ENCODE measurements at places on chromosomes 3 and 15.
A peak's percentile ranks its signal among the peaks of the same experiment; 100 is the strongest.

DNA sequence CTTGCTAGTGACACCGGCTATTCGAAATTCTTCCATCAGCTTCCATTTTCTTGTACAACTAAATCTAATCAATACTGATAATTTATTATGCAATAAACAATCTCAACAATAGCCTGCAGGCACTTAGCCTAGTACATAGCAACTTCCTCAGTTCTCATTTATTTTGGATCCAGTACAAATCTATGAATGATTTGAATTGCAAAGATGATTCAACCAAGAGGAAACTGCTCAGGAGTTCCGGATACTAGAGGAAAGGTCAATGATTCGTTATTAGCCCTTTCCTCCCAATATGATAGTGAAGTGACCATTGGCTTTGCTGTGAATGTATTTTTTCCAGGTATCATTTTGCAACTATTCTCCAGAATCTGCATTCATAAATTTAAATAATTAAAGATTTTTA, 827.0 kb downstream of the CADM2 start:
- DNase-seq, result no peak

GRCh38 chr3:56484525-56485032, 16.3 kb upstream of the ERC2 start:
- DNase-seq, result no peak

- DNase-seq, result no peak
These were observed 72.3 kb upstream of the GAP43 start for GRCh38 chr3:115551016-115551415.

GRCh38 chr3:4720316-4721075, 227.3 kb downstream of the ITPR1 start:
- no peak for DNase-seq

- no peak for DNase-seq
These were observed 92.0 kb downstream of the PDE8A start for GRCh38 chr15:85073556-85074194.

DNA sequence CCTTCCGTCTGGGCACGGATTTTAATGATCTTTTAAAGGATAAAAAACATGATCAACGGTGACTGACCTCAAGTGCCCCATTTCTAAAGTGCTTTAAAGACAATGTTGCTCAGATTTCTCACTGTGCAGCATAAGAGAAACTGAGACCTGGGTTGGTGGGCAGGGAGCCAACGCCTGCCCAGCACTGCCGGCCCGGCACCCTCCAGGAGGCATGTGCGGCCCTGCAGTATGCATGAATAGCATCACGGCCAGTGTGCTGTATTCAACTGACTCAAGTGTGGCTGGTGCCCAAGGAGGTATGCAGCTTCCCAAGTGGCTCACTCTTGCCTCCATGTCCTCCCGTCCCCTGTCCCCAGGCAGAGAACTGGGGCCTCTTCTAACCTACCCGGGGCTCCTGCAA, 30.3 kb downstream of the SEC61A1 start:
- no peak for DNase-seq

- no peak for DNase-seq
These were observed 25.4 kb upstream of the PRSS50 start for GRCh38 chr3:46742992-46743585.

- DNase-seq, result no peak
These were observed 185.2 kb upstream of the TSC22D2 start for GRCh38 chr3:150222691-150223489.

DNA sequence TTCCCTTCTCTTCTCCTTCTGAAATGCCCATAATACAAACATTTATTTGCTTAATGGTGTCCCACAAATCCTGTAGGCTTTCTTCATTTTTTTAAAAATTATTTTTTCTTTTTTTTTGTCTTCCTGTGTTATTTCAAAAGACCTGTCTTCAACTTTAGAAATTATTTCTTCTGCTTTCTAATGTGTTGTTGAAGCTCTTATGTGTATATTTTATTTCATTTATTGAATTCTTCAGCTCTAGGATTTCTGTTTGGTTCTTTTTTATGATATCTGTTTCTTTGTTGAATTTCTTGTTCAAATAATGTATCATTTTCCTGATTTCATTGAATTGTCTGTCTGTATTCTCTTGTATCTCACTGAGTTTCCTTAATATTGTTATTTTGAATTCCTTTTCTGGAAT, 63.1 kb downstream of the AP4E1 start:
- no peak for DNase-seq

- DNase-seq, result no peak
These were observed 107.7 kb downstream of the OSBPL10 start for GRCh38 chr3:31873254-31873820.

DNA sequence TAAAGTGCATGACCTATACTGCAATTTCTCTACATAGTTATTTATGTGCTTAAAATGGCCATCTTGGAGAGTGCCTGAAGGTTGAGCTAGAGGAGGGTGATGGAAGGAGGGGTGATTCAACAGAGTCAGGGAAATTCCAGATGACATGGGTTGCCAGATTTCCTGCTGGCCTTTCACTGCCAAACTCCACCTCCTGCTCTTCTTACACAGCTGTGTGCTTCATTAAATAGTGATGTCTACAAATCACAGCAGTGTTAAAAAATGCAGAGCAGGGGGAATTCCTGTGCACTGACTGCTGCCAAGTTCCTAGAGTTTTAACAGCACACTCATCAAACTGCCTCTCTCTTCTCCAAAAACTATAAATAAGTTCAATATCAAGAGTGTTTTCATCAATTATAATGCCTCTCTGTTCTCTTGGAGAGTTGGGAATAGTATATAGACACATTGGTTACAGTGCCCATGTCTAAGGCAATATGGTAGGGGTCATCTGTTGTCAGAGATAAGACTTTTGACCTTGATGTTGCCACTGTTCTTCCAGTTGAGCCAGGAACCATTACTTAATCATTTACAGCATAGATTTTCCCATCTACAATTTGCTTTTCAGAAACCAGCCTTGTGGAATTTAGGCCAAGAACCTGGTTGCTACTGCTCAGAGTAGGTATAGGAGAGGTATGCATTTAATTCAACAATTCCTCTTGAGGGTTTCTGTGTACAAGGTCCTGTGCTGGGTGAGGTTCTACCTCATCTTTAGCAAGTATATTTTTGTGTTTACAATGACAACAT, 79.6 kb downstream of the TP63 start:
- DNase-seq, result peak; percentile 22

DNA sequence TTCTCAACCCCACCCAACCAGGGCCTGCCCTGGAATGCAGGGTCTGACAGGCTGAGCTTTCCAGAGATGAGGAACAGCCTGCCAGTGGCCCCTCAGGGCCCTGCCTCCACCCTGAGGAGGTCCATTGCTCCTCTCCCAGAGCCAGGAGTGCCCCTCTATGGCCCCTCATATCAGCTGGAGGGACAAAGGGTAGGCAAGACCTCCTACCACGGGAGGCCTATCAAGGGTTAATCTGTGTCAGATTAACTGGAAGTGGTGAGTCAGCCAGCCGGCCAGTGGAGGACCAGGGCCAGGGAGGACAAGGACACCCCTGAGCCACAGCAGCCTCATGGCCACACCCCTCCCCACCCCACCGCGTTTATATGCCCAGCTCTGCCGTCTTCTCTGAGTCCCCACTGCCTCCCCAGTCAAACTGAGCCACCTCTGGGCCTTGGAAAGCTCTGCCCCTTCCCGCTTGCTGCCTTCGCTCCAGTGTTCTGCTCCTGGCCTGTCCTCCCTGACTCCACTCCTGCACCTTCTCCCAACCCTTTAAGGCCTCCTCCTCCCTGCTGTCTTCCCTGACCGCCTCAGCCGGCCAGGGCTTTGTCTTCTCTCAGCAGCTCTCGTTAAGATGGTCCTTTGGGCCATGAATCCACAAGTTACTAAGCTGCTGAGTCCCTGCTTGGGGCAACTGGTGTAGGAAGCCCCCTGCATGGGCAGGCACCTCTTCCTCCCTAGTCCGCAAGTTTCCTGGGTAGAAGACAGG, 6.5 kb downstream of the CCDC33 start:
- no peak for DNase-seq

- no peak for DNase-seq
These were observed 20.9 kb downstream of the TRPM1 start for GRCh38 chr15:31080591-31081014.

DNA sequence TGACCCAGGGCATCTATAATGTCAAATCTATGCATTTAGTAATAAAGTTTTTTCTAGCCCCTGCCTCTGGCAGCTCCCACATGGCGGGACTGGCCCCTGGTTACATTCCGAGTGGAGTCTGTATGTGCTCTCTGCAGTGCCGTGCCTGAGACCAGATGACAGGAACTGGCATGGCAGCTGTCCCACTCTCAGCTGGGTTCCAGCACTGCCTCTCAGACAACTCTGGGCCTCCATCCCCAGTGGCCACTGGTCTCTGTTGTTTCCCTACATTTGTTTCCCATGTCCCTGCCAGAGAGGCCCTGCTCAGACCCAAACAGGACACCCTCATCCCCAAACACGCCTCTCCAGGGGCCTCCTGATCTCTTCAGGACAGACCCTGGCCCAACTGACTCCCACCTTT, 109.3 kb downstream of the OCA2 start:
- DNase-seq, result no peak

- DNase-seq, result peak; percentile 35
These were observed 82.6 kb downstream of the CEMIP start for GRCh38 chr15:80861731-80862170.

- DNase-seq, result no peak
These were observed 22.3 kb upstream of the SMCO1 start for GRCh38 chr3:196537319-196537984.

DNA sequence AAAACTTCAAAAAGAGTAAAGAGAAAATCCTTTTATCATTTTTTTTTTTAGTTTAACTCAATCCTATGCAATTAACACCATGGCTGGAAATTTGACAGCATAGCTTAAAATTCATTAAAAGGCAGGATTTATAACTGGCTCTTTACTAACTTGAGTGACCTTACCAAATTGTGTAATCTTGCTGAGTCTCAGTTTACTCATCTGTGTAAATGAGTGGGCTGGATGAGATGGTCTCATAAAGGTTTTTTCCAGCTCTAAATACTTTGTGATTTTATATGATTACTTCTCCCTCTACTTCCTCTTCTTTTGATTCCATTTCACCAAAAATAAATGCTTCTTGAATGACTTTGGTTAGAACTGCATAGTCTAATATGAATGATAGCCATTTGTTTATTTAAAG, 234.9 kb upstream of the SATB1 start:
- DNase-seq, result no peak

DNA sequence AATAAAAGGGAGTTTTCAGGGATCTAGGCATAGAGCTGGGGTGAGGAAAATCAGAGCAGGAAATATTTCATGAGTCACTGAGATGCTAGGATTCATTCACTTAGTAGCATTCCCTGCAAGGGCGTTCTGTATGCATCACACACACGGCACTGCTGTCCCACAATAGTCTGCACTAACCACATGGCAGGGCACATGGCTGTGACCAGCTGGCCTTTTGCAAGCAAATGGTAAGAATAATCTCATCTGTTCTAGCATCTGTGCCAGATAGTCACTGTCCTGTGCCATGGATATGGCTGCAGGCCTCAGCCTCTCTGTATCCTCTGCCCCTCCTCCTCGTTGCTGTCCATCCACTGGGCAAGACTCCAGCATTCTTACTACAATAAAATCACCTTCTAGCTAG, 37.8 kb downstream of the BOC start:
- peak; percentile 47 for DNase-seq

GRCh38 chr3:105328338-105328730, 38.4 kb upstream of the ALCAM start:
- no peak for DNase-seq

DNA sequence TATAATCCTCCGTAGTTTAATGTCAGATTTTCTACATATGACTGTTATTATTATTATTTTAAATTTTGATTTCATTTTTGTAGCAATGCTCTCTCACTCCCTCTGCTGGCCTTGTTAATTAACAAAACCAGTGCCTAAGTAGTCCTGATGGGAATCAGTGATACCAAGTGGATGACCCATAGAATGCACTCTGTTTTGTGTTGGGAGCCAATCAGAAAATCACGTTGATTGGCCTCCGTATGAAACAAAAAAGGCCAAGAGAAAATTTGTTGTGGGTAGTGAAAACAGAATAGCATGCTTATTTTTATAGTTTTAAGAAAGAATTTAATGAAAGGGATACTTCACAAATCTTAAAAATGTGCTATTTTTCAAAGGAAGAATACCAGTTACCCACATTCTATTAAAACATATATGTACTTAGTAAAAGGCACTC, 34.4 kb upstream of the MEIS2 start:
- DNase-seq, result peak; percentile 6

DNA sequence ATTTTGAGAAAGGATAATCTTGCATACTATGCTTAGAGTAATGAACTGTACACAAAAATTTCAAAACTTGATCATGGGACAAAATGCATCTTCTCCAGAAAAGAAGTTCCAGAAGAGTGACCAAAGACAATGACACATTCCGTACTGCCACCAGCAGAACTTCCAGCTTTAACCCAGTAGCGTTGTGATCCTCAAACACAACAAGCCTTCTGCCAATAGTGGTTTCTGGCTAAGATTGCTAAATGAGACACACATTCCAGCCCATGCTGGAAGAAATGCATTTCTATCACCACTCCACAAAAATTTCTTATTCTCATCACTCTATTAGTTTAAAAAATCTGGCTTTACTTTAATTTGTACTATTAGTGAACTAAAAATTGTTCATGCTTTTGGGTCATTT, 334.9 kb downstream of the TBC1D5 start:
- no peak for DNase-seq

DNA sequence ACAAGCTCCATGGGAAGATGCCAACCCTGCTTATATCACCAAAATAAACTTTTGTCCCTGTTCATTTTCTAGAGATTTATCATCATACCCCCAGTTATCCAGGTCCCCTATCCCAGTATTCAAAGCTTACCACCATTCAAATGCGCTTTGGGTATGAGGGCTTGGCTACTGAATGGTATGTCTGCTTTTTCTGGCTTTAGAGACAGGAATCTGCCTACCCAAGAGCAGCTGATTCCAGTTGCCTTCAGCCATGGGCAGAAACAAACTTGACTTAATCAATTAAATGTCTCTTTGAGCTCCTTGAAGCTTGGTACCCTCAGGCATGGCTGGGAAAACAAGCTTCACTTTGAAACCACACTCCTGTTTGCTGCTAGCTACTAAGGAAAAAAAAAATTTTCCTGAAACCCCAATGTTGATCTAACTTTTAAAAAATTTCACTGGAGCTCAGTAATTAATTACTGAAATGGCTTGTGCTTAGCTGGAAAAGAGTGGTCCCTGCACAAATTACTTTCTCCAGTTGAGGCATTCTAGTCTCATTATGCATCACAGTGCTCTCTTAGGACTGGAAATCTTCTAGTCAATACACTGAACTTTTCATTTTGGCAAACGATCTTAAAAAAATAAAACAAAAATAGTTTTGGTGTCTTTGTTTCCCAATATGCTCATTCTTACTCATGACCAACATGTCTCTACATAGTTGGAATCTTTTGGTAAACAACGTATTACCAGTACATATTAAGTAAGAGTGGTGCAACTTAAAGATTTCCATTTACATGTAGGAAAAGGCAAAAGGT, 242.8 kb downstream of the DTWD1 start:
- DNase-seq, result no peak
